ENCODE measurements at places on chromosomes 6 and 20.

GRCh38 chr6:149054559-149055194, 262.8 kb upstream of the TAB2 start:
- no peak for DNase-seq

GRCh38 chr6:10537726-10538125, 16.6 kb downstream of the GCNT2 start:
- no peak for DNase-seq

GRCh38 chr6:51120016-51120415, 301.3 kb downstream of the TFAP2B start:
- DNase-seq = no peak

DNA sequence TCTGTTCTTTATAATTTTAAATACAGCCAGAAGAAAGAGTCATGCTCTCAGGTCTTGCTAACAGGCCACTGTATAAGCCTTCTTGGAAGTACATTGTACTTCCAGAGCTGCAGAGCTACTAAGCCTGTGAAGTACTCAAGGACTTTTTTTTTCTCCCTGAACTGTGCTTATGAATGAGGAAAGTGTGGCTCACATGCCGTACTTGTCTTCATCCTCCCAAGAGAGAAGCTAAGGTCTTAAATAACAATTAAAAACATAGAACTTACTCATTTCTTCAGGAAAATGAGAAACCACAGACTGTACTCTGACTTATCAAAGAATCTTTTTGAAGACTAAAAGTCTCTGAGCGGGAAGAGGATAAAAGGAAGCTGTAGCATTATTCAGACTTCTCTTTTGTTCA, 218.3 kb downstream of the HTR1B start:
- no peak for DNase-seq

DNA sequence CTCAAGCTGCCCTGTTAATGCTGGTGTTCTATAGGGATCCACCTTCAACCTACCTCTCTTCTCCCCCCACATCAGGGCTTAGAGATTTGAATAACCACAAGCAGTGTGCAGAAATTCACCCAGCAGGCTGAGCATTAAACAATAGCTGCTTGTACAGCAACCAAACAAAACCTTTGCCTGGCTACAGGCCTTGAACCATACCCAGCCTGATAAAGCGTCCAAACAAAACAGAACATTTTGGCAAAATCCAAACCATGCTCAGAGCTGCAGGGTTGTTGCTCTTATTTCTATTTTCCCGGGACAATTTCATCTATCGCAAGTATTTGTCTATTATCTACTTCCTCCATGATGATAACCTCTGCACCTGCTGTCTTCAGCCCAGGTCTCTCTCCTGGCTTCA, 142.3 kb downstream of the UNC5CL start:
- no peak for DNase-seq

DNA sequence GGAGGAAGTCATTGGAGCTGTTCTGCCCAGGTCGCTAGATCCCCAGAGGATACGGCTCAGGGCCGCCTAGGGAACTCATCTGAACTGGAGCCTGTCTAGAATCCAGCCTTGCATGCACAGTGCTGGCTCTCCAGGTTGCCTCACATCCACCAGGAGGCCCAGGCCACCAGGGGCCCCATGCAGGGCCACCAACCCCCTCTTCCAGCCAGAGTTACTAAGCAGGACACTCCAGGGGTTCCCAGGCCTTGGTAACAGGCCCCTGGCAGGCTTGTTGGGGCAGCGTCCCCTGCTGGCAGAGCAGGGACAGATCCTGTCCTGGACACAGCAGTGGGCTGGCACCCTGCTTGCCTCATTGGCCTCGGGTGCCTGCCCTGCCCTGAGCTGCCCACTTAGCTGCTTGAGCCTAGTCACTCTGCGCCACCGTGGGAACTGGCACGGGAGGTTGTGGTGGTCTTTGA, 35.3 kb downstream of the EFCAB8 start:
- DNase-seq = no peak

DNA sequence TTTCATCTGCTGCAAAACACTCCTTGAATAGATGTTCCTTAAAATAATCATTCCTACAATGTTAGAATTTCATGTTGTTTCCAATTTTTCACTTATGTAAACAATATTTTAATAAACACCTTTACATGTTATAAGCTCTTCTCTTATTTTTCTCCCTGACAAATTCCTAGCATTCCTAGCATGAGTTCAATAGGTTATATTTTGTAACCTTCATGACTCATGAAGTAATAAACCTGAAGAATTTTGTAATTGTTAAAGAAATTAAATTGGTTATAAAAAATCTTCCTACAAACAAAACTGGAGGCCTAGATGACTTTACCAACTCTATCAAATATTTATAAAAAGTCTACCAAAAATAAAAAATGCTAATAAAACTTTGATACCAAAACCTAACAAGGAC, 66.3 kb downstream of the NT5E start:
- no peak for DNase-seq

- DNase-seq = no peak
These were observed 2.0 kb downstream of the SOX4 start for GRCh38 chr6:21595285-21596144.

DNA sequence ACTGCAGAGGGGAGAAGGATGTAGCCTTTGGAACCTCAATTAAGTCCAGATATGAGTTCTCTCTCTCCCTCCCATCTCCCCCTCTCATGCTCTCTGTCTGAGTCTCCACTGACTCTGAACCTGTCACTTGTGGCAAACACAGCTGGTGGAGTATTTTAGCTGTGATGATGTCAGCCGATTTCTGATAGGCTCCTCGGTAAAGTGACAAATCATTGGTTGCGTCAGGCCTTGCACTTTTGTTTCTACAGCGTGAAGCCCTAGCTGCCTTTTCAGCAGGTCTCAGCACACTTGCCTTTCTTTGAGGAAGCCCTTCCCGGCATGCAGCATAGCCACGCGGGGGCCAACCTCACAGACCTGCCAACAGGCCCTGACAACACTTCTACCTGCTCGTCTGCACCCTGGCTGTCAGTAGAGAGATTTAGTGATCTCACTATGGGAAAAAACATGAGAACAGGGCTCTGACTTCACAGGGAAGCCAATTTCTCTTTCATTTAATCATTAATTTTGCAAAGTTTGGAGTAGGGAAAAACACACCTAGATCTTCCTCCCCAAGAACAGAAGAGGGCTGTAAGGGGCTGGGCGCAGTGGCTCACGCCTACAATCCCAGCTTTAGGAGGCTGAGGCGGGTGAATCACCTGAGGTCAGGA, 84.4 kb downstream of the GMPR start:
- DNase-seq = peak; percentile 9

DNA sequence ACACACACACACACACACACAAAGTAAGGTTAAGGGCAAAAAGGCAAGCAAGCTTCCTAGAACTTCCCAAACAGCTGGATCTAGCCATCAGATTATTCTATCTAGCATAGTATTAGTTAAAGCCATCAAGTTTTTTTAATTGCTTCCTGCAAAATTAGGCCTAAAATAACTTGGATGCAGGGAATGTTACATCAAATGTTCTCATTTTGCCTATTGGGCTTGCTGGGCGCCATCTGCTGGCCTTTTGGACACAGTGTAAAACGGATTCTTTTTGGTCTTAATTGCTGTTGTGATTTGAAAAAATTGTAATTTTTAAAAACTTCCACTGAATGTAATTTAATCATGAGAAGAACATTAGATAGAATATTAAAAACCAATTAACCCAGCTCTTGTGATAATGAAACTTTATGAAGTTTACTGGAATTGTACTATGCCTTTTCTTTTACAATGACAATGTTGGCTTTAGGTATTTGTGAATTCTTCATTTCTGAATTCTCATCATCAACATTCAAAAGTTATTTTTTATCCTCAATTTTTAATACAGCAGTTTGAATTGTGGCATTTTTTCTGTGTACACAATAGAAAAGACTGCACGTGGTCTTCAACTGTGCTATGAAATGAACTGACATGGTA, 6.8 kb downstream of the MKKS start:
- peak; percentile 40 for DNase-seq

DNA sequence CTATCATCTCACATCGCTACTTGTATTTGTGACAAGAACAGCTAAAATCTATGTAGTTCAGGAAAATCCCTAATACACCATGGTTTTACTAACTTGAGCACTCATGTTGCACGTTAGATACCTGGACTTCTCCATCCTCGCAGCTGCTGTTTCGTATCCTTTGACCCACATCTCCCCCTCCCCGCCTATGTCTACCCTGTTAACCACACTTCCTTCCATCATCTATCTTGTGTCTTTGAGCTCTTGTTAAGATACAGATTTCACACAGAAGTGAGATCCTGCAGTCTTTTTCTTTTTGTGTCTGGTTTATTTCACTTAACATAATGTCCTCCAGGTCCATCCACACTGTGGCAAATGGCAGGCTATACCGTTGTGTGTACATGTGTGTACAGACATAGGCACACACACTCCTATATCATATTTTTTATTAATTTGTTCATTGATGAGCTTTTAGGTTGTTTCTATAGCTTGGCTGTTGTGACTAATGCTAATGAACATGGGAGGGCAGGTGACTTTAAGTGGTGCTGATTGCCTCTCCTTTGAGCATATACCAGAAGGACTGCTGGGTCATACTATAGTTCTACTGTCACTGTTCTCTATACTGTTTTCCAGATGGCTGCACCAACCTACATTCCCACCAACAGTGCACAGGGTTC, 117.8 kb downstream of the WDR27 start:
- DNase-seq = no peak

DNA sequence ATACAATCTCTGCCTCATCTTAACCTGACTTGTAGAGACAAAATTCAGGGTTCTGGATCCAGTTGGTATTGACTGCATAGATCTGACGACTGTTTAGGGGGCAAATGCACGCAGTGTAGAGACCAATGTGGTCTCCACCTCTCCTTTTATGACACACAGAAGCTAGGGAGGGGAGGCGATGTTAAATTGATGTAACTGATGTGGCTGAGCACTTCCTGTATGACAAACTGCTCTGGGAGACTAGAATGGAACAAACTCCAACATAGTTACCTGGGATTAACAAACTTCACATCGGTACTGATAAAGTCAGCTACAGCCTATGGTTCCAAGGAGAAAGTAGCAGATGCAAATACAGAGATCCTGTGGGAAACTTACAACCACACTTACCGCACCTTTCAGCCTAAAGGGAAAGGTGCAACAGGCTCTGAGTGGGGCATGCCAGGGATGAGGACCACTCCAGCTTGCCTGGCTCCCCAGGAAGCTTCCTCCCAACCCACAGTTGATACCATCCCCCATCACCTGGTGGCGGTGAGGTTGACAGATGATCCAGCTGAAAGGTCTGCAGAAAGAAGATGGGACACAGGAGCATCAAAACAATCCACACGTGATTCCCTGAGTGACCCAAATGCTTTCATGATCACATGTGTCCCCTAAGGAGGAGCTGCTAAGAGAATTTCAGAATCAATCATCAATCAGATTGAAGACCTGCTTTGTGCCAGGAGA, 60.6 kb upstream of the MRPS10 start:
- DNase-seq = no peak

DNA sequence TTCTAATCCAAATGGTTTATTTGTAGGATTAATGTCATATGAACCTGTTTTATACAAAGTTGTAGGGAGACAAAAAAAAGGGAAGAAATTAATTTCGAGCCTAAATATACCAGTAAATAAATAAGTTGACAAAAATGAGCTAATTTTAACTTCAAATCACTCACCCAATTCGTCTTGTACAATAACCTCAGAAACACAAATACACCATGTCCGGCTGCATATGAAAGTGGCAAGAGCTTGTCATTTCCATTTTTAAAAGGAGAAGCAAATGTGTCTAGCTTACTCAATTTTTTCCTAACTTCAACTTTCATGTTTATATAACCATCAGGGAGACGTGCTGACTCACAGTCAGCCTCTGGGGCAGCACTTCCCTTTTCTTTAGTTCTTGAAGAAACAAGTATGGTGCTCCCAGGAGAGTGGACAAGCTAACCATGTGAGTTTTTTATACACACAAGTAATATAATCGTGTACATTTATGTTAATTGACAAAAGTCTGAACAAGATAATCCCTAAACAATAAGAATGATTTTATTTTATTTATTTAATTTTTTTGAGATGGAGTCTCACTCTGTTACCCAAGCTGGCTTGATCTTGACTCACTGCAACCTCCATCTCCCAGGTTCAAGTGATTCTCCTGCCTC, 55.5 kb upstream of the SGK1 start:
- no peak for DNase-seq
